Activated T-cell treated with anti-CD3 and anti-CD28 coated beads, Interleukin-2, amount 50 U/mL, for 72 hours (primary cell): ENCODE measurements at places on chromosomes 1 and 21. TPM values are rescaled to one million over a fixed set of nuclear protein-coding genes. Genes with fewer than 3 reads are reported as not detected.

Gene WDR77
- total RNA-seq = 15.7 TPM

Gene CNIH3
- total RNA-seq = 1.4 TPM

Gene ATP1A4
- not detected for total RNA-seq

Gene PTAFR
- total RNA-seq = 0.12 TPM

Gene ZNF697
- total RNA-seq = 0.26 TPM
